ENCODE measurements at places on chromosomes 3 and 15.
A peak's percentile ranks its signal among the peaks of the same experiment; 100 is the strongest.

DNA sequence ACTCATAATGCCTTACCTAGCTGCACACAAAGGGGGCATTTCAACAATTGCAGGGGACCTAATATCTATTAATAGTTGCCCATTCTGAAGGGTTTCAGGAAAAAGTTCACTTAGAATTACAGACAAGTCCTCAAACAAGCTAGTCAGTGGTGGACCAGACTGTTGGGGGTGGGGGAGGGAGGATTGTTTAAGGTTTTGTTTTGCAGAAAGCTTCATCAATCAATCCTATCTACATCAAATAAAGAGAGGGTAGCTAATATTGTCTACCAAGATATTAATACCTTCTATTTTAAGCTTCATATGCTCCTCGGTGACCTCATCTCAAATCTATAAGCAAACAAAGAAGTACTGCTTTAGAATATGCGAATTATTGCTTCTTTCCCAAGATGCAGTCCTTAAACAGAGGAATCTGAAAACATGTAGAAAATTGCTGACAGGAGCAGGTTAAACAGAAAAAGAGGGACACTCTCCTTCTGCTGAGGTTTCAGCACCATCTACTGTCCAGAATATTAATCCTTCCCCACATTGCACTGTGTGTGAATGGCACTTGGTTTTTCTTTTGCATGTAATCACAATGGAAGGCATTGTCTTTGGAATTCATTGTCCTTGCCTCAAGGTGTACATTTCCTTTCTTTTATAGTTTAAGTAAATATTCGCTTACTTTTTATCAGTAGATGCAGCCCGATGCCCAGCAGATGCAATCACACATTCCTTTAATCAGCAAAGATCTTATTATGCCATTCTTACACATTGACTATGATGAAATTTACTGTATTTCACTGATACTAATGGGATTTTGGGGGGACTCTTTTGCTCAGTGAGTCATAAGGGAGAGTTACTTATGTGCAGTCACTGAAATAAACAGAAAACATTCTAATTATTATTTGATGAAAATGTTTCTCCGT, 94.7 kb downstream of the IL5RA start:
- DNase-seq: no peak

DNA sequence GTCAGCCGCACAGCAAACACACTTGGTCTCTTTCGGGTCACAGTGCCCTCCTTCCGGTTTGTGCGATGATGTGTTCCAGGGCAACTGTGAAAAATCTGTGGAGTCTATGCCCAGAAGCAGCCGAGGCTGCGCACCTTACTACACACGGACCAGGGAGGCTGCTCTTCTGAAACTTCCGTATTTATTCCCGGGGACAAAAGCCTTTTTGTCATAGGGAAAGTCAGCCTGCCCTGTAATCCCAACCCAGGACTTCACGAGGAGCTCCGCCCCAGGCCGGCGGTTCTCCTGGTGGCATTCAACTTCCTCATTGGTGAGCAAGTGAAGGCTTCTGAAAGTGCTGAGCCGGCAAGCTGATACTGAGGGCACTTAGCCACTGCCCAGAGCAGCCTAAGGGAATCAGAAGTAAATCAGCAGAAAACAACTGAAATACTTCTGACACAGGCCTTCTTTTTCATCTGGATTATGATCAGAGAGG, 126.5 kb downstream of the FMN1 start:
- DNase-seq: no peak

DNA sequence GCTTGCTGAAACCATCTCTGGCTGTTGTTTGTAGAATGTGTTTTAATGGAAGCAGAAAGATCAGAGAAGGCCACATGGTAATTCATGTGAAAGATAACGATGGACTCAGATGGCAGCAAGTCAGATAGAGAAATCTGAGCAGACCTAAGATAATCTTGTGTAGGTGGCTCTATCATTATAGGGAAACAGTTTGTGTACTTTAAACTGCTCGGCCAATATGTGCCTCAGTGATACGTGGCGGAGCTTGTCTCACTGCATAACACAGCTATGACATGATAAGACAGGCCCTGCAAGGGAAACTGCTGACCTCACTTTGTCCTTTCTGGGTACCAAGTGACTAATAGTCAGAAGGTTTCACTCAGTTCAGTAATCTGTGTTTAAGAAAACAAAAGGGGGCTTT, 51.0 kb downstream of the MME start:
- no peak for DNase-seq

DNA sequence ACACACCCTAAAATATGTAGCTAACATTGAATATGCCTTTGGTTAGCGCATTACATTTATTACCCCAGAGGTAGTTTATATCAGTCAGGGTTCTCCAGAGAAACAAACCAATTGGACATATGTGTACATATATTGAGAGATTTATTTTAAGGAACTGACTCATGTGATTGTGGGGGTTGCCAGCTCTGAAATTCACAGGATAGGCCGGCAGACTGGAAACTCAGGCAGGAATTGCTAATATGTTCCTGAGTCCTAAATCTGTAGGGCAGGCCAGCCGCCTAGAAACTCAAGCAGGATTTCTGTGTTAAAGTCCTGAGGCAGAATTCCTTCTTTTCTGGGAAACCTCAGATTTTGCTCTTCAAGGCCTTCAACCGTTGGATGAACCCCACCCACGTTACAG, 189.7 kb downstream of the CDIN1 start:
- no peak for DNase-seq

DNA sequence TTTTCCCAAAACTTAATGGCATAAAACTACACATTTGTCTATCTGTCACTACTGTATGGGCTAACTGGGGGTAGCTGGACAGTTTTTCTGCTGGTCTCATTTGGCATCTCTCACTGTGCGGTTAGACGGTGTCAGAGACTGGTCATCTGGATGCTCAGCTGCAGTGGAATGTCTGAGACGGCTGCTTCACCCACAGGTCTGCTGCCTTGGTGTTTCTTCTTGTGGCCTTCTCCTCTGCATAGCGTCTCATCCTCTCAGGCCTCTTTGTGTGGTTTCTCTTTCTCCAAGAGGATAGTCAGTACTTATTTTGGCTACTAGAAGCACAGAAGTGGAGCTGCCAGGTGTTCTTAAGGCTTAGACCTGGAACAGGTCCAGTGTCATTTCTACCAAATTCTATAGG, 35.9 kb upstream of the GOLGA6L9 start:
- no peak for DNase-seq

- no peak for DNase-seq
These were observed 12.8 kb downstream of the CHST2 start for GRCh38 chr3:143132246-143132980.

DNA sequence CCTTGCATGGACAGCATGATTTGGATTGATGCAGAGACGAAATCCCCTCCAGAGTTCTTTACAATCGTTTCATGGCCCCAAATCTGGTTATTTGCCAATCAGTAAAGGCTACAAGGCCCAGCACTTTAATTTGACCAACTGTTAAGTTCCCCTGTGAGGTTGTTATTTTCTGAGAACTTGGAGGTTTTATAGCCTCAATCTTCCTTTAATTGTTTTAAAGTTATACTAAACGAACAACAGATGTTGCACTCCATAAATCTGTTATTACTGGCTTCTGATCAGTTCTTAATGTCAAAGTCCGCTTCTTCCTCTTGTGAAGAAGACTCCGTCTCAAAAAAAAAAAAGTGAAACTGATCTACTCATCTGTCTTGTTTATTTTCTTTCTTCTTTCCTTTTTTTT, 30.8 kb downstream of the LARP6 start:
- DNase-seq: no peak

DNA sequence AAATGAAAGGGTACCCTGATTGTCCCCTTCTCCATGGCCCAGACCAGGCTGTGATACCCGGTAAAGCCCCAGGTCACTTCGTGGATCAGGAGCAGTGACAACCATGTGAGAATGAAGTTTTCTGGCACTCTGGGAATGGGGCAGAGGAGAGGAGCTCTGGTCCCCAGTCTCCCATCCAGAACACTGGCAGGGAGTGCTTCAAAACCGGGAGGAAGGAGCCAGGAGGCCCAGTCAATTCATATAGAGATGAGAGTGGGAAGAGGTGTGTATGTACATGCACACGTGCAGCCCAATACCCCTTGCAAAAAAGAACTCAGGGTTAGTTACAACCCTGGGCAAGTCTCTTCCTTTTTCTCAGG, 101.4 kb upstream of the TLE3 start:
- DNase-seq: no peak

DNA sequence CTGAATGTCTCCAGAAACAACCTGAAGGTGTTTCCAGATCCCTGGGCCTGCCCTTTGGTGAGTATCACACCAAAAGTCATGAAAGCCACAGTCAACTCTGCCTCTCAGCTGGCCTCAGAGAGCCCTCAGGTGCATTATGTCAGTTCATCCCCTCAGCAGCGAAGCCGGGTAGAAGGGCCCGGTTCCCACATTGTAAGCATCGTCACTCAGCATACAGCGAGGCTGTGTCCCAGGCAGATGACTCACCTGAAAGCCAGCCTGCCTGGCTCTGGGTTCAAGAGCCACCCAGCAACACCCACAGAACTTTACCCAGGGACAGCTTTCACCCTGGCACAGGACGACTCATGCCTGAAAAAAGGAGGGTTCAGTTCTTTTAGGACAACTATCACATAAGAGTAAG, 91.6 kb downstream of the LRRK1 start:
- DNase-seq: no peak

DNA sequence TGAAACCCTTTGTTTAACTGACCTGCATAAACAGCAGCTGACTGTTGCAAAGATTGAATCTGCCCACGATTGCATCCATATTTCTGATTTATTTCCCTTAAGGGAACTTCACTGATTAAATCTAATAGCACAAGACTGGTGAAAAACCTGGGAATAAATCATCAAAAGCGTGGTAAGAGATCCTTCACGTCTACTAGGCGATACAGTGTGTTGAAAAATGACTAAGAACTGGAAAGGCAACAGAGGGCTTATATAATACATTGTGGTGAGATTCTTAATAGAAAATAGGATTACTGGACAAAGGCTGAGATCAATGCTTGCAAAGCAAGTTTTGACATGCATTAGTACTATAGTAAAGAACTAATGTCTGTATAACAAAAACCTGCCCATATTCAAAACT, 49.0 kb downstream of the POLQ start:
- no peak for DNase-seq

GRCh38 chr15:61095804-61096506, 133.1 kb downstream of the RORA start:
- DNase-seq: no peak

GRCh38 chr15:70140543-70141375, 43.0 kb upstream of the TLE3 start:
- peak; percentile 23 for DNase-seq

- no peak for DNase-seq
These were observed 422.9 kb upstream of the GRM7 start for GRCh38 chr3:6438031-6438430.

DNA sequence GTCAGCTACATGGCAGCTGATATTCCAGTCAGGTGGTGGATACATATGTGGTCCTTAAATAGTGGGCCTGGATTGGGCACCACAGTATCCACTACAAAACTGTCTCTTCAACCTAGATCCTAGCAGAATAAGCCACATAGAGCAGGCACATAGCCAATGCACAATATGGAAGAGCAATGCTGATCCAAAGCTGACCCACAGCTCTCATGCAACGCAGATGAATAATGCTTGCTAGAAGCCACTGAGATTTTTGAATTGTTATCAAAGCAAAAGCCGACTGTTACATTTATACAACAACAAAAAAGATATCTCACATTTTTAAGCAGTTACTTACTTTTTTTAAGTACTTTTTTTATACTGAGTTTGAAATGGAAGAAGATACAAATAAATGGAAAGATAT, 11.2 kb downstream of the CNTN3 start:
- no peak for DNase-seq

DNA sequence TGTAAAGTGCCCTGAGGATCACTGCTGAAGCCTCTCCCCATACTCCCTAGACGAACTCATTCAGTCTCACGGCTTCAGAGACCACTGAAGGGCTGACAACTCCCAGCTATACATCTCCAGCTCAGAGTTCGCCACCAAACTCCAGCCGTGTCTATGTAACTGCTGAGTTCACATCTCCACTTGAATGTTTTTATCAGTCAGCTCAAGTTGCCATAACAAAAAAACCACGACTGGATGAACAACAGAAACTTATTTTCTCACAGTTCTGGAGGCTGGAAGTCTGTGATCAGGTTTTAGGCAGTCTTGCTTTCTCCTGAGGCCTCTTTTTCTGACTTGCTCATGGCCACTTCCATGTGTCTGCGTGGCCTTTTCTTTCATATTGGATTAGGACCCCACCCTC, 223.0 kb upstream of the LRRFIP2 start:
- no peak for DNase-seq

DNA sequence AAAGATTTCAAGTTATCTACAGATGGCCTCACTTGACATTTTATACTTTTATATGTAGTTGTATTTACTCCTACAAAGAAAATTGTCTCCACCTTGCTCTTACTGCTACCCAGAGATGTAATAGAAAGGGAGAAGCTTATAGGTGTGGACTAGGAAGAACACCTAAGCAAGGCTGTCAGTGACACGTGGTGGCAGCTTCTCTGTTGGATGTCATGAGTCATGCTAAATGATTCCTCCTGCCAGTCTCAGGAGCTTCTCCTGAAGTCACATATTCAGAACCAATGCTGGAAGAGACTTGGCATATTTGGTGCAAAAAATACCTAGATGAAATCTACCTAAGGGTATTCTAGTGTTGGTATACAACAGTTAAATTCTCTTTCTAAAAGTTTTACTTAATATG, 184.7 kb downstream of the LRRC3B start:
- no peak for DNase-seq

GRCh38 chr3:48446043-48446424, 503 bp upstream of the ATRIP start:
- no peak for DNase-seq

- no peak for DNase-seq
These were observed 57.9 kb upstream of the DCUN1D1 start for GRCh38 chr3:183038221-183038620.

DNA sequence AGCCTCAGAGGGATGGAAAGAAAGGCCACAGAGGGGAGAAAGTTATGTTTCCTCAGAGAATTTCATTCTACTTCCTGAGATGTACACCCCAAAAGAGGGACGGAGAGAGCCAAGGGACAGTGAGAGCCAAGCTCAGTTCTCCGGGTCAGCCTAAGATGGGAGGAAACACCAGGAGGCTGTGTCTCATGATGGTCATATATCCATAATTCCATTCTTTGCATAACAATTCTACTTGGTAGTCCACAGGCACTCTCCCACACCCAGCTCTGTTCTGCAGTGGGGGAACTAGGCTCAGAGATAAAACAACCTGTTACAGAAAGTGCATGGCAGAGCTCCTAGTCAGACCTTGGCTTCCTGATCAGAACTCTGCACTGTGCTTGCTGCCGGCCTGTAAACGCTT, 54.4 kb downstream of the WDR76 start:
- DNase-seq: no peak

DNA sequence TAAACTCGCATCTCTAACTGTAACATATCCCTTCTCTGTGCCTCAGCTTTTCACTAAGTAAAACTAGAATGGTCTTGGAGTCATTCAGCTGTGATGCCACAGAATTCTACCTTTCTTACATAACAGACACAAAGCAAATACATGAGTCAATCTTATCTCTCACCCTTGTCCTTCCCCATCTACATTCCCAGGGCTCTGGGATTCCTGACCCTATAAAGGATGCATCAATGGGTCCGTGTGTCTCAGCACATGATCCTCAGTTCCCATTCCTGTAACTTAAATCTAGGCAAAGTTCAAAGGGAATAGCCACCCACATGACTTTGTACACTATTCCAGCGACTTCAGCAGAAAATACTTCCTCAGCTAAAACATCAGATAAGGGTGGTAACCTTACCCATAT, 11.8 kb upstream of the ARL8B start:
- DNase-seq: no peak

All from KG1 (cell line).